ENCODE measurements at places on chromosomes 5 and 9. TPM values are rescaled to one million over a fixed set of nuclear protein-coding genes. Genes with fewer than 3 reads are reported as not detected.

GABRB2 gene
- polyA plus RNA-seq, result 0.76 TPM

MARCHF3 gene
- polyA plus RNA-seq, result 7.8 TPM

GRCh38 chr5:35198075-35198474 is 32.2 kb downstream of the PRLR start:
- no peak for DNase-seq

DNA sequence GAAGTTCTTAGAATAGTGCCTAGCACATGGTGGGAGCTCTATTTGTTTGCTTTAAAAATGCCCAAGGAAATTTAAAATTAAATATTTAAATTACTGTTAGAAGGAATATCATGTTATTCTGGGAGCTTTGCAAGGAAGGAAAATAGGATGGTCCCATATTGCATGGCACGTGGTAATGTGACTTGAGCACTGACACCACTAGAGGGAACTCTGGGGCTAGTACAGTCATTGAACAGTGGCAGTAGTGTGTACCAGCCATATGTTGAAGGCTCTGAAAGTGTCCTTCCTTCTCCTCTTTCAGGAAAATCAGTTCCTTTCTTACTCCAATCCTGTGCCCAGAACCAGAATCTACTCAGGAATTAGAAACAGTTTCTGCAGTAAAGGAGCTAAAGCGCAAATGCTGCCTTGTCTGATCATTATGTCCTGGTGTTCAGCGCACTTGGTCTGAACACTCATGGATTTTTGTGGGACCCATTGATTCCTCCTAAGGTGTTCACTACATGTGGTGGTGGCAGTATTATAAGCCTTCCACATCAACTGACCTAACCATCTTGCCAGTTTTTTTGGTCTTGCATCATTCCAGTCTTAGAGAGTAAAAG is 54.1 kb downstream of the GDA start:
- DNase-seq, result no peak

FCN2 gene
- polyA plus RNA-seq, result 0.16 TPM

SEC61B gene
- 75.3 TPM for polyA plus RNA-seq

DNA sequence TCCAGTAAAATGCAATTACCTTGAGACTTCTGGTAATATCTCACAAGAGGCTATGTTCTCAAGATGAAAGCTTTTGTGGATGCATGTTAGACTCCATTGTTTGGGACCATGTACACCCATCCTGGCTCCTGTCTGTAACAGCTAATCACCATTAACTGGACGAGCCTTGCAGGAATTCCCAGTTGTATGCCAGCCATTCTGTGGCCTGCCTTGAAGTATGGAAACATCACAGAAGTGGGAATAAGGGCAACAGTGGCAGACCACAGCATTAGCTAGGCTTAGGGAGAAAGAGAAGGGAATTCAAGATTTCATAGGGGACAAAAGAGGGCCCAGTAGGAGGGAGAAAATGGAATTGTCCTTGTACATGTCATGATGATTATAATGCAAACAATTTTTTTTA is 79.0 kb downstream of the RORB start:
- DNase-seq, result no peak

DNA sequence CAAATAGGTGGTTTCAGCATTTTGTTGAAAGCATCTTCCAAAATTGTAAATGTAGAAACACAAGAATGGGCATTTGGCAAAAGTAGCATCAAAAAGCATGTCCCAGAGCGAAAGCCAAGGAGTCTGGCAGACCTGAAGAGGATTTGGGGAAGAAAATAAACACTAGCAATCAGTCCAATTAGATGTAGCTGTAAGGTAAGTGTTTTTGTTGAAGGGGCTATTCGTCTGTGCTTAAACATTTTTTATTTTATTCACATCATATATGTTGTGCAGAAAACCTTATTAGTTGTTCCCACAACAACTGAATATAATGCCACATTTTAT is 954.1 kb upstream of the COX7C start:
- no peak for DNase-seq

DNA sequence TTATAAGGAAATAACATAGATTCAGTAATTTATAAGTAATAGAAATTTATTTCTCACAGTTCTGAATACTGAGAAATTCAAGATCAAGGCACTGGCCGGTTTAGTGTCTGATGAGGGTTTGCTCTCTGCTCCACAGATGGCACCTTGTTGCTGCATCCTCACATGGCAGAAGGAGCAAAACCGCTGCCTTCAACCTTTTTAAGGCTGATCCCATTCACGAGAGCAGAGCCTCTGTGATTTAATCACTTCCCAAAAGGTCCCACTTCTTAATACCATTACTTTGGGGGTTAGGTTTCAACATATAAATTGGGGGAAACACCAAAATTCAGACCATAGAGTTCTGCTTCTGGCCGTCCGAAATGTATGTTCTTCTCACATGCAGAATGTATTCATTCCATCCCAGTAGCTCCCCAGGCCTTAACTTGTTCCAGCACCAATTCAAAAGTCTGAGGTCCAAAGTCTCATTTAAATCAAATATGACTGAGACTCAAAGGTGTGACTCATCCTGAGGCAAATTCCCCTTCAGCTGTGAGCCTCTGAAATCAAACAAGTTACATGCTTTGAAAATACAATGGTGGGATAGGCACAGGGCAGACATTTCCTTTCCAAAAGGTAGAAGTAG is 30.6 kb downstream of the BAAT start:
- DNase-seq, result no peak

- DNase-seq, result no peak
These were observed 20.5 kb downstream of the MVB12B start for GRCh38 chr9:126347093-126347492.

FBP2 gene
- 91.5 TPM for polyA plus RNA-seq

DNA sequence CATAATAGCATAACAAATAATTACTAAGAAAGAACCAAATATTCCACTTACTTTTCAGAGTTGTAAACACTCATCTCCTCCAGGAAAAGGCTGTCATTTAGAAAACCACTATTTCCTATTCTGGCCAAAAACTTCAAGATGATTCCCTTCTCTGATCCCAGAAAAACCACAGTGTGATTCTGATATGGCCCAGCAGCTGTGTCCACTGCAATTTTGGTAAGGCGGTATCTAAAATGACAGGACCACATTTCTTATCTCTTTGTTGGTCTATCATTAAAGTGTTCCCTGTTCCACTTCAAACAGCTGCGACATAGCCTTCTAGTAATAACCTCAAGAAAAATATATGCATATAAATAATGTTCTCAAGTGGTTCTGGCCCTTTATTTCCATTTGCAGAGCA is 96.1 kb downstream of the SEMA6A start:
- no peak for DNase-seq

PCDHB3 gene
- polyA plus RNA-seq, result 1.6 TPM

DNA sequence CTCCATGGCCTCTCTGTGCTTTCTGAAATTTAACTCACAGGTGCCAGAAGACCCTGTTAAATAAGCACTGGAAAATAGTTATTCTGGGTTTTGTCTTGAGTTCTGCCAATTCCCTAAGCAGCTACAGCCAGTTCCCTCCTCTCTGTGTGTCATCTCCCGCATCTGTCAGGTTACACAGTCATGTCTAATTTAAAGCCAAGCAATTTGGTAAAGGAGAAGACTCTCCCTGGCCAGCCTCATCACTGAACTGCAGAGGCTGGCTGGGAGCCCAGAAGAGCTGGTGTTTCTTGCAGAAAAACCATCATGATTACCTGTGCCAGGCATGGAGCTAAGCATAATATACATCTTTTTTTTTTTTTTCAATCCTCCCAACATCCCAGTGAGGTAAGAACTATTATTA is 141.3 kb upstream of the ZNF366 start:
- no peak for DNase-seq

DPYSL3 gene
- 95.7 TPM for polyA plus RNA-seq

GRCh38 chr5:147407094-147407681 is 102.7 kb downstream of the DPYSL3 start:
- DNase-seq, result no peak

C7 gene
- 1.6 TPM for polyA plus RNA-seq

MPDZ gene
- 42.9 TPM for polyA plus RNA-seq

- DNase-seq, result no peak
These were observed 27.1 kb downstream of the COX7C start for GRCh38 chr5:86644843-86645242.

GRCh38 chr5:880816-881550 is 11.6 kb downstream of the BRD9 start:
- DNase-seq, result no peak

JAK2 gene
- polyA plus RNA-seq, result 13.5 TPM

GRCh38 chr9:37840560-37841194 is 40.1 kb downstream of the DCAF10 start:
- DNase-seq, result no peak

GRCh38 chr5:111301264-111301663 is 77.1 kb downstream of the CAMK4 start:
- DNase-seq, result no peak

DNA sequence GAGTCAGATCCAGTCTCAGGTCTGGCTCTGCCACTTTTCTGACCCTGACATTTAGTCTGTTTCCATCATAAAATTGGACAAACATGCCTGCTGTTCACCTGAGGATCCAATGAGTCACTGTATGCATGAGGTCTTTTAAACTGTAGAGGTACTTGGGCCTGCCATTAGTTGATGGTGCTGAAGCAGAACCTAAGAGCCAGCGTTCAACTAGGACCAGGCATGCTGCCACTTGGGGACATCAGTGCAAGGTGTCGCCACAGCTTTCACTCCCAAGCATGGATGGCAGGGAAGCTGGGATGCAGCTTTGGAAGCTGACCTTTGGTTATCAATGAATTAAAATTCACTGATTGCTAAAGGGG is 37.1 kb downstream of the NEUROG1 start:
- no peak for DNase-seq

VCP gene
- polyA plus RNA-seq, result 172 TPM

TSSK1B gene
- 0.13 TPM for polyA plus RNA-seq

GRCh38 chr5:72034770-72035169 is 72.5 kb upstream of the MAP1B start:
- no peak for DNase-seq

GRCh38 chr5:178280631-178281030 is 48.0 kb upstream of the PHYKPL start:
- no peak for DNase-seq

DNA sequence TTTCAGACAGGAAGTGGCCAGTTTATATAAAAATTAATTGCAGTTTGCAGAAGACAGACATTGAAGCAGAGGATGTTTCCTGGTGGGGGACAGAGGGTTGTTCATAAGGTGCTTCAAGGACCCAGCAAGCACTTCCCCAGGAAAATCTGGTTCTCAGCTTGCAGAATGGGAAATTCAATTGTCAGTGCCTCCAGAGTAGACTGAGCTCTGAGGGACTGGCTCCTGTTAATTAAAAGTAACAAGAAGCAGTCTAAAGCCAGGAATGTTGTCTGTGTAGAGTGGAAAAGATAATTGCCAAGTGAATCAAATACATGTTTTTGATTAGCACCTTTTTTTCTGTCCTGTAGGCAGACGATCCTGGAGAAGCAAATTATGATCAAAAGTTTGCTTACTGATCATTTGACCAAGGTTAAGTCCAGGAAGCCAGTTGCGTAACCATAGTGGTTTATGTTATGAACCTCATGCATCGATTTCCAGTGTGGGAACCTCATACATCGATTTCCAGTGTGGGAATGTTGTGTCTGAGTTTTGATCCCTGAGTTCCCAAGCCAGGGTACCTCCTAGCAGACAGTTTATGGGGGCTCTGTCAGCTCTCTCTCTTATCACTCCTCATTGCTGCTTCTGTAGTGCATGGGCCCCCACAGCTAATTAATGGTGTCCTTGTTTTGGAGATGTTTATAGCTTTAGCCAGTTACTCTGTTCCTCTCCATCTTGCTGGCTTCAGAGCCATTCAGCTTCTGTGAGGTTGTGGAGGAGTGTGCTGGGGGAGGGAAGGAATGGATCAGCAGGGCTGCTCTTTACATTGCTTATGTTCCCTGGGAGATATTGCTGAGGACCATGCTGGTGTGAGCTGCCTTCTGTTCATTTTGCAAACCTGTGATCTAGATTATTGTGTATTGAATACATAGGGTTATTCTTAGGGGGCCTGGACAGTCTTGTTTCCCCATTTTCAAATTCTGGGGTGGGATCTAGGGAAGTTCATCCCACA is 17.1 kb downstream of the MSANTD3 start:
- DNase-seq, result no peak

NMUR2 gene
- polyA plus RNA-seq, result 0.19 TPM

- DNase-seq, result peak; percentile 29
These were observed 248.1 kb upstream of the IZUMO3 start for GRCh38 chr9:24793787-24794186.

GRCh38 chr5:122761115-122761514 is 13.8 kb upstream of the SNX2 start:
- no peak for DNase-seq

GRCh38 chr5:4704951-4705350 is 435.2 kb upstream of the ADAMTS16 start:
- no peak for DNase-seq

All from forelimb muscle (tissue), 1 donor.